ENCODE measurements at places on chromosomes 5 and 9.

DNA sequence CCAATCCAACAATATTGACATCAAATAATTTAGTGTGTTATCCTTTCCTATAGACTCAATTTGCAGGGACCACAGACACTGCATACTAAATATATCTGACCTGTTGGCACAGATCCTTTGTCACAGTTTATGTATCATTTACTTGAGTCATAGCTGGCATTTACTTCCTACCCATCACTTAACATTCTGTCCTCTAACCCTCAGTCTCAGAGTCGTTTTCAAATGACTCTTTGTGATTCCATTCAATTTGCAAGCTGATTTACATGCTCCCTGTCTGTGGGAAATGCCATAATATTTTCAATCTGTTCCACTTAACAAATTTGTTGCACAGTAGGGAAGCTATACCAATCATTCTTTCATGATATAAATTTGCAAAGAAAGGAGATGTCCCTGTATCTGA is 265.7 kb upstream of the EDIL3 start:
- no peak for DNase-seq

DNA sequence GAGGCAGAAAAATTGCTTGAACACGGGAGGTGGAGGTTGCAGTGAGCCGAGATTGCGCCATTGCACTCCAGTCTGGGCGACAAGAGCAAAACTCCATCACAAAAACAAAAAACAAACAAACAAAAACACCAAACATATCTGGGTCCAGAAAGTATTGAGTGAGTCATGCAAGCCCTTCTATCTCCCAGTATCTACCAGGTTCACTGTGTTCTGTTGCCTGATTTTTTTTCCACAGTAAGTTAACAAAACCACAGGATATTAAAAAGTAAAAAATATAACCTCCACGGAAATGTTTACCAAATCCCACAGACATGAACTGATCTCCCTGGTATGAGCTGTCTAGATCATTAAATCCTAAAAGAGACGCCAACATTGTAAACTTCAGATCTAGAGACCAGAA is 94.4 kb downstream of the ANKH start:
- no peak for DNase-seq

DNA sequence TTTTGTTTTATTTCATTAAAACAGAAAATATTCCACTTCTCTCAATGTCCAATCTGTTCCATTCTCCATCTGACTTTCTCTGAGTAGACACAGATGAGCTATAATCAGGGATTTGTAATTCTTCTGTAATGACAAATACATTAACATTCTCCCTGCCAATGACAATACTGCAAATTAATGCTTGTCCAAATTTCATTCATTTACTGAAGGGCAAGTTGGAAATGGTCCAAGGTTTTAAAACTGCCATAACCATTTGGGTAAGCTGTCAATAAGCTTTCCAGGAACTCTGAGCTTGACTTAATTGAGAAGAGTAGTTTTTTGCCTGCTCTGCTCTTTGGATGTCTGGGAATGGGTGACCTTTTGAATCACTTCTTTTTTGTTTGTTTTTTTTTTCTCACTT is 253.5 kb downstream of the DMRTA1 start:
- no peak for DNase-seq

GRCh38 chr5:80403782-80404181 is 4.1 kb upstream of the ZFYVE16 start:
- DNase-seq: no peak

DNA sequence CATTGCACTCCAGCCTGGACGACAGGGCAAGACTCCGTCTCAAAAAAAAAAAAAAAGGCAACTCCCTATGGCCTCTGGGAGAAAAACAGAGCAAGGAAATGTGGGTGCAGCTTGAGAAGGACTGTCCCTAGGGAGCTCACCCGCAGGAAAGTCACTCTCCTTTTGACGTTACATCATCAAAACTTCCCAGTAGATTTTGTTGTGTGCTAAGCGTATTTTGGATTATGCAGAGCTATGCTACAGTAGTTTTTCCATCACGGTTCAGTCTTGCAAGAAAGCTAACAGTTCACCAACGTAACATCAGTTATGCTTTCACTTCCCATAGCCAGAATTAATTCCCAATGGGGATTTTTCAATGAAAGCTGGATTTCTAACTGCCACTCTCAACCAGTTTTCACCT is 138.8 kb downstream of the HSD17B3 start:
- DNase-seq: no peak

All from stimulated activated CD4-positive, alpha-beta T cell treated with anti-CD3 and anti-CD28 coated beads, Interleukin-4, amount 100 ng/mL, for 24 hours (primary cell).